ENCODE measurements at places on chromosomes 1 and 21.

GRCh38 chr1:109307274-109308021, 637 bp upstream of the MYBPHL start:
- DNase-seq, result no peak

DNA sequence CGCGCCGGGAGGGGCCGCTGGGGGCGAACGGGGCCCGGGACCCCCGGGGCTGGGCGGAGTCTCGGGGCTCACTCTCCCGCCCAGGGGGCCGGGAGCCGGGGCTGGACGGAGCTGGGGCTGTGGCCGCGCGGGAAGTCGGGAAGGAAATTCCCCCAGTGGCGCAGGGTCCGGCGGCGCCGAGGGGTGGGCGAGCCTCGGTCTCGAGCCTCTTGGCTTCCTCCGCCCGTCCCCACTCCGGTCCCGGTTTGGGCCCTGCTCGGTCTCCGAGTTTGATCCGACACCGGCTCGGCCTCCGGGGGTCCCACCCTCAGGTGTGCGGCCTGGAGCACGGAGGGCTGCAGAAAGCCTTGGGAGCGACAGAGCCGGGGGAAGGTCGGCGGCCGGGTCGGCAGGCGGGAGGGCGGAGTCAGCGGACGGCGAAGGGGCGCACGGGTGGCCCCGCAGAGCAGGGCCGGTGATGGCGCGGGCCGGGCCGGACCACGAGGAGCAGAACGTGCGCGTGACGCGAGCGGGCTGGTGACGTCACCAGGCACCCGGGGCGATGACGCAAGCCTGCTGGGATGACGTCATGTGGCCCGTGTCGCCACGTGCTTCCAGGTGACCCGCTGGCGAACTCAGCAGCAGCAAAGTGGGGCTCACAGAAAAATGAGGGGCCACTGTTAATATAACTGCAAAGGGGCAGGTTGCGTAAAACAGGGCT, 610 bp upstream of the HES4 start:
- DNase-seq, result peak; percentile 48

- DNase-seq, result no peak
Observed at GRCh38 chr1:3017440-3018050, 3.7 kb upstream of the ACTRT2 start.

DNA sequence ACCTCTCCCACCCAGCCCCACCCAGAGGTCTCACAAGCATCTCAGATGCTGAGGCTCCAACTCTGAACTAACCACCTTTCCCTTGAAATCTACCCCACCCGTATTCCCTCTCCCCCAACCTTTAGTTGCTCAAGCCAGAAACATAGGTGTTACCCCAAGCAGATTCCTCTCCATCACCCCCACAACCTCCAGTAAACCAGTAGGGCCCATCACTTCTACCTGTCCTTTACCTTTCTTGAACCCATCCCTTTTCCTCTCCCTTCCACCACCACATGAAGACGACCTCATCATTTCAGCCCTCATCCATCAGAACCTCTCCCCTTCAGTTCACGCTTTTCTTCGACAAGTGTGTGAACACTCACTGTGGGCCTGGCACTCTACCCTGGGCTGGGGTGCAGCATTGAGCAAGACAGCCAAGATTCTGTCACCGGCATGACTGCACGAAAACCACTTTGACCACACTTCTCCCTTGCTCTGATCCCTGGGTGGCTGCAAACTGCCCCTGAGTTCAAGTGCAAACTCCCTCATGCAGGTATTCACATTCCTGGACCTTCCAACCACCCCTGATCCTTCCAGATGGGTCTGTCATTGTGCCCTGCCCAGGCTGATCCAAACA, 65.5 kb upstream of the LAPTM5 start:
- no peak for DNase-seq

DNA sequence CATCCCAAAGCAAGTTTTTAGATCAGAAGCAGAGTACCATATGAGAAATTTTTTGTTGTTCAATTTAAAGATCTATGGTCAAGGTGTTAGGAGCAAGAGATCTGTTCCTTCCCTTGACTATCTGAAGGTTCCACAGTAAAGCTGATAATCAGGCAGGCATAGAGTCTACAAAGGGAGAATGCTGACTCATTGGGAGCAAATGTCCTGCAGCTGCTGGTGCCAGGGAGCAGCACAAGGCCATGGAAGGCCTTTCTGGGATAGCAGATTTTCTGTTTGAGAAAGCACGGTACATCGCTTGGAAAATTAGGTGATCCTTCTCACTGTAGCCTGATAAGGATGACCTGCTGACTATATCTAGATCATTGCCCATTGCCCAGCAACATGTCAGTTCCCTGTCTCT, 210.1 kb upstream of the C1orf87 start:
- DNase-seq, result no peak

- DNase-seq, result no peak
Observed at GRCh38 chr1:110554871-110555801, 36.2 kb upstream of the KCNA10 start.

DNA sequence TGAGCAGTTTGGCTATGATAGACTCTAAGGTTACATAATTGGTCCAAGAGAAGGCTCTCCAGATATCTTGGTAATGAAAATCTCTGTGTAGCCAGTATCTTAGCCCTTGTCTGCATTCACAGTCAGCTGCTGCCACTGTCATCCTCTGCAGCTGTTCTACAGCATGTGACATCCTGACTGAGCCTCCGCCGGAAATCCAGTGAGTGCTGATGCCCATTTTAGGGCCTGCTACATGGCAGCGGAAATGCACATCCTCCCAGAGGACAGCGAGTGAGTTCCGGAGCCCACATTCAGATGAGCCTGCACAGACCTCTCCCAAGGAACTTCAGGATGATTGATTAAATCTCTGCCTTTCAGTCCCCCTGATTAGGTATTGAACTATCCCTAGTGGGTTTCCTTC, 237.1 kb downstream of the HHIPL2 start:
- no peak for DNase-seq

DNA sequence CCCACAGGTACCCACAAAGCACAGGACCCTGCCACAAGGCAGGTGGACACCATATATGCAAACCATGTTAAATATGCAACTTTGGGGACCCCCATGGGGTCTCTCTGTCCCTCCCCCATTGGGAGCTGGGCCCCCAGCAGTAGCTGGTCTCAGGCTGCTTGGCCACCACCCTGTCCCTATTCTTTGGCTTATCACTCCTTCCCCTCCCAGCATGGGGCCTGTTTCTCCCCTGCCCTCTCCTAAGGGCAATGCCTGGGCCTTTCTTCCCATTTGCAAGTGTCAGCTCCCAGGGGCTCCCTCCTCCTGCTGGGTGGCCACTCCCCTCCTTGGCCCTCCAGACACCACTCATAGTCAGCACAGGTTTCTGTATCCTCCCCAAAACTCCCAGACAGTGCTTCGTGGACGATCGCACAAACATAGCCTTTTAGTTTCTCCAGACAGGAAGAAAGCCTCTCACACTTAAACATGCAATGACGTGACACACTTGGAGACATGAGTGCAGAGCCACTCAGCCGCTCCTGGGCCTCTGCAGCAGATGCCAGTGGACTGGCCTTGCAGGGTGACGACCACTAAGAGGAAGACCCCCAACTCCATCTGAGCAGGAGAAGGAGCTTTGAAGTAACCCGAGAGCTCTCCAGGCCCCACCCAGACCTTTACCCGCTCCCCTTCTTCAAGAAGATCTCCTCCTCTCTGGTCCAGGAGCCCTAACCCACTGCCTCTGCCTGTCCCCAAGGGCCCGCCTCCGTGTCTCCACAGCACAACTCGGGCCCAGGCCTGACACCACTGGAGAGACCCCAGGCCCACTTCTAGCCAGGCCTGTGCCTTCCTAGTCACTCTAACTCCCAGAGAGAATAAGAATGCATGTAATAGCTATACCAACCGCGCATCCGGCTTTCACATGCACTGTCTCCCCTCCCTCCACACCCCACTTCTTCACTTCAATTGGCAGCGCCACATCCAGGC, 22.9 kb downstream of the CITED4 start:
- DNase-seq, result no peak

DNA sequence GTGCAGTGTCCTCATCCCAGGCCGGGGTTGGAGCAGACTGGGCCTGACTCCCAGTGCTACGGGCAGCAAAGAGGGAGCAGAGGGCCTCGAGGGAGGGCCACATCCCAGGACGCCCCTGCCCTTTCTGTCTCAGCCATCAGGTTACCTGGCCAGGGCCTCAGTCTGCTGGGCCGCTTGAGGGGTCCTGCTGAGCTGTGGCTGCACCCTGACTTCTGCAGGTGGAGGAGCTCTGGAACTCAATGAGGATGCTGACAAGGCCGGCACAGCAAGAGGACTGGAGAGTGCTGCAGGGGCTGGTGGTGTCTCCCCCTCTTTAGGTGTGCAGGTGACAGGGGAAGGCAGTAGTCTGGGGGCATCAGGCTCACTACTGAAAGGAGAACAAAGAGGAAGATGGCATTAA, 3.3 kb downstream of the ZNF692 start:
- no peak for DNase-seq

GRCh38 chr1:145927916-145928643, 796 bp upstream of the RBM8A start:
- no peak for DNase-seq

All from fibroblast of skin of left biceps (primary cell).